ENCODE measurements at places on chromosomes 12 and 14. TPM values are rescaled to one million over a fixed set of nuclear protein-coding genes. Genes with fewer than 3 reads are reported as not detected.

DNA sequence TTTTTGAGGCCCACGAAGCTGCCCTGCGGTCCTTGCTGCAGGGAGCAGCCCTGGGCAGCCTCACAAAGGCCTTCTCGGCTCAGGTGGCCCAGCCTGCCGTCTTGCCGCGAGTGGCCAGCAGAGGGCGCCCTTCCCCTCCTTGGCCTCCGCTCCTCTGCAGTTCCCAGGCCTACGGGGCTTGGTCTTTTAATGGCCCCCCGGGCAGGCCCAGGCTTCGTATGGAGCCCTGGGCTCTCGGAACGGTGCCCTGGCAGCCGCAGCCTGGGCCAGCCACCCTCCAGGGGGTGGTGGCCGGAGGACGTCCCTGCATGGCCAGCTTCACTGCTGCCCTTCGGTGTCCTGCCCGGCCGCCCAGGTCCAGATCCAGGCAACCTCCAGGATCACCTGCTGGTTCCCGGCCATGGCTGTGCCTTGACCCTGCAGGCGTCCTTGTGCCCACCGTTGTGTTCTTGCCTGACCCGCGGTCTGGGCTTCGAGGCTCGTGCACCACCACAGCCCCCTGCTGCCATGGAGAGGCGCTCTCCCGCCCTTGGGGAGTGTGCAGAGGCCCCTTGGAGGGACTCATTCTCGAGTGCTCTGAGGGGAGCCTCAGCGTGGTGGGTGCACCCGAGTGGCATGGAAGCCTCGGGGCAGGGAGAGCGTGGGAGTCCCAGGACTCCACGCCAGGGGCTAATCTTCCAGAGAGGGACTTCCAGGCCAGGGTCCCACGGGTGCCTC is 9.4 kb downstream of the ASPG start:
- no peak for DNase-seq

- no peak for DNase-seq
Observed at GRCh38 chr12:76706761-76707160, 57.2 kb upstream of the ZDHHC17 start.

- no peak for DNase-seq
Observed at GRCh38 chr12:31662176-31662849, 2.8 kb downstream of the ETFBKMT start.

The KRT86 gene
- 1.1 TPM for total RNA-seq

The ANO2 gene
- not detected for total RNA-seq
